ENCODE measurements at places on chromosomes 12 and 14.

DNA sequence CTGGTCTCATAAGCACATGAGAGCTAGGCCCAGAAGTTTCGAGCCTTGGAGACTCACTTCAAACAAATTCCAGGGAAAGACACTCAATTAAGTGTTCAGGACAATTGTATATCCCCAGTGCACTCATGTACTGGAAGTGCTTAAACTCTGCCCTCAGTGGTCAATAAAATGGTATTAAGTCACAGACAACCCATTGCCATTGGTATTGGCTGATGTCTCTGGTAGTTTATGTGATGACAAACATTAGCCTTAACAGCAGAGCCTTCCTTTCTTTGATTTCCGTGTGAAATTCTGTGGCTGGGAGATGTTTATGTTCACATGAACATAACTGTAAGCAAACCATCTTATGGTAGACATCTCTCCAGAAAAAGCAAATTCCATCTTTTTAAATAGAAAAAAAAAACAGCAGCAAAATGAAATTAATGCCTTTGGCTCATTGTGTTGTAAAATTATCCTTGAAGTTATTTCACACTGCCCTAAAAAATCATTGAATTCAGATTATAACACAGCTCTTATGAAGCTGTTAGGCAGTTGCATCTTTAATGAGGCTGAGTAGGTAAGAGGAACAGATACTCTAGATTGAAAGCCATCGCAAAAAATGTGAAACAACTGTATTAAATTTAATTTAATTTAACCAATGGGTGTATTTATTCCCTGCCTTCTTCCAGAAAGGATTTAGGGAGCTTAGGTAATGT is 216.2 kb upstream of the PLEKHG7 start:
- DNase-seq = no peak

DNA sequence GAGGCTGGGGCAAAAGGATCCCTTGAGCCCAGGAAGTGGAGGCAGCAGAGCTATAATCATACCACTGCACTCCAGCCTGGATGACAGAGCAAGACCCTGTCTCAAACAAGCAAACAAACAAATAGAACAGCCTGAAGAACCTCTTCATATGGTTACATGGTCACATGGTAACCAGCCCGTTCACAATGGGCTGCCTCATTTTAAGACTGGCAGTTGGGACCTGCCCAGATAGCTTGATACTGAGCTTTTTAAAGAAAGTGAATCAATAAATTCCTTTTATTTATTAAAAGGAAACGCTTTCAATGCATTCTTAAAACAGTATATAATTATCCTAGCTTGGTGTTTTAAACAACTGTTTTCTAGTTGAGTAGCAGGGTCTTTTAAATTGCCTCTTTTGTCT is 10.5 kb downstream of the MLXIP start:
- DNase-seq = no peak

DNA sequence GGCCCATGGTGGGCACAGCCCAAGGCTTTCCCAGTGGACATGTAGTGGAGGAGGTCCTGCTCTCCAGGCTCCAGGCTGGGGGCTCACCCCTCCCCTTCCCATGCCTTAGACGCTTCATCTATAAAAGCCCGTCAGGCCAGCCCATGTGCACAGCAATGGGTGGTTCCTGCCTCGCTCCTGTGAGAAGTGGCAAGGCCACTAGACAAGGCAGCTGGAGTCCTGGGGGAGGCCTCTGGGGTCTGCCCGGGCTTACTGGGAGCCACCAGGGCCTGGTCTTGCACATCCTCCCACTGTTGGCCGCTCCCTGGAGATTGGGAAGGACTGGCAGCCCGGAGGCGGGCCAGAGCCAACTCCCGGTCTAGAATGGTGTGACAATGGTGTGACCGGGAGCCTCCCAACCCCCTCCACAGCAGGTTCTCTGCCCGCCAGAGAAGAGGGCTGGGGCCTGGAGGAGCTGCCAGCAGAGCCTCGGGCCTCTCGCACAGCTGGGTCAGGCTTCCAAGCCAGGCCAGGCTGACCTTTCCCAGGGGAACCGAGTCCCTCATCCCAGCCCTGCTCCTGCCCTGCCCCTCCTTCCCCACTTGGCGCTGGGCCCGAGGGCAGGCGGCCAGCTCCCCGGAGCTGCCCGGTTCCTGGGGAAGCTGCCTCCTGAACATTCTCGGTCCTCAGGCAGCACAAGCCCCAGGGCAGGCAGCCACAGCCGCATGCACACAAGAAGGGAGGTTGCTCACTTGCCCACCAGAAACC is 97.9 kb downstream of the RFLNA start:
- DNase-seq = peak; percentile 63

GRCh38 chr14:32534145-32534544 is 205.0 kb downstream of the AKAP6 start:
- DNase-seq = no peak

DNA sequence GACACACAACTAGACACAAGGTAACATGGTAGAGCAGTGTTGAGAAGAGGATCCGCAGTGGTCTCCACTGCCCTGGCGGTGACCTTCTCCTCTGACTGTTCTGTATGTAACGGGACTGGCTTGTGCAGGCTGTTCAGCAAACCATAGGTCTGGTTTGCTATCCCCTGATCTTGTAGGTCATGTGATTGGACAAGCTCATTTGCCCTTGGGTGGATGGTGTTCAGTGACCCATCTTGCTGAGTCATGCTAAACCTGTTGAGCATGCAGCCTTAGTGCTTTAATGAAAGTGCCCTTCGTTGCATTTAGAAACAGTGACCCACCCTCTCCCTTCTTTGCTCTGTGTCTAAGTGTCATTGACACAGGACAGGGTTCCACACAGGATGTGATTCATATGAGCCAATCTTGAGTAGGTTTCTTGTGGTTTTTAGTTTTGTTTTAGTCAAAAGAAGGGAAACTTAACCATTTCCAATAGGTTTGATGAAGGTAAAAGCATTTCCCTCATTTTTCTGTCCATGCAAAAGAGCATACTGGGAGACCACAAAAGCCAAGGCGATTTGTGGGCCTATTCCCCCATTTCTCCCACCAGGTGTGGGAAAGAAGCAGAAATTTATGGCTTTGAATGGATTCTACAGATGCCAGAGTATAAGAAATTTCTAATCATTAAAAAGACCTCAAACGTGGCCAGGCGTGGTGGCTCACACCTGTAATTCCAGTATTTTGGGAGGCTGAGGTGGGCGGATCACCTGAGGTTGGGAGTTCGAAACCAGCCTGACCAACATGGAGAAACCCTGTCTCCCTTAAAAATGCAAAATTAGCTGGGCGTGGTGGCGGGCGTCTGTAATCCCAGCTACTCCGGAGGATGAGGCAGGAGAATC is 32.6 kb upstream of the HIF1A start:
- DNase-seq = peak; percentile 83

- DNase-seq = no peak
Observed at GRCh38 chr12:77108707-77109106, 43.3 kb upstream of the E2F7 start.

DNA sequence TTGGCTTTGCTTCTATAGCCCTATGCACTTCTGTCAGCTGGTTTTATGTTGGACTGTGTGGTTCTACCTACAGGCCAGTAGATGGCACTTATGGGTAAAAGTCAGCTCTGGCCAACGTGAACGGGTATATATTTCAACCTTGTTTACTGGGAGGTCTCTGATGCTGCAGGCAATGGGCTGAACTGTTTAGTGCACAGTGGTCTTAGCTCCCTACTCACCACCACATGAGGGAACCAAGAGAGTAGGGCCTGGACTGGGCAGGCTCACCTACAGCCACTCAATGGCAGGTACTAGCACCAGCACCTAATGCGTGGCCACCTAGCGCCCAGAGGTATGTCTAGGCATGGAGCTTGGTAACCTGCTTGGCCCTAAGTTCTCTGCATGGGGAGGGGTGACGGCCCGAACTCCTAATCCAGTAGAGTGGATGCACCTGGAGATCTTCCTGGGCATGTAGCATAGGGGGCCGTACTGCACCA is 481.8 kb downstream of the TMEM117 start:
- peak; percentile 27 for DNase-seq

GRCh38 chr14:99175331-99176155 is 96.5 kb downstream of the BCL11B start:
- DNase-seq = no peak

DNA sequence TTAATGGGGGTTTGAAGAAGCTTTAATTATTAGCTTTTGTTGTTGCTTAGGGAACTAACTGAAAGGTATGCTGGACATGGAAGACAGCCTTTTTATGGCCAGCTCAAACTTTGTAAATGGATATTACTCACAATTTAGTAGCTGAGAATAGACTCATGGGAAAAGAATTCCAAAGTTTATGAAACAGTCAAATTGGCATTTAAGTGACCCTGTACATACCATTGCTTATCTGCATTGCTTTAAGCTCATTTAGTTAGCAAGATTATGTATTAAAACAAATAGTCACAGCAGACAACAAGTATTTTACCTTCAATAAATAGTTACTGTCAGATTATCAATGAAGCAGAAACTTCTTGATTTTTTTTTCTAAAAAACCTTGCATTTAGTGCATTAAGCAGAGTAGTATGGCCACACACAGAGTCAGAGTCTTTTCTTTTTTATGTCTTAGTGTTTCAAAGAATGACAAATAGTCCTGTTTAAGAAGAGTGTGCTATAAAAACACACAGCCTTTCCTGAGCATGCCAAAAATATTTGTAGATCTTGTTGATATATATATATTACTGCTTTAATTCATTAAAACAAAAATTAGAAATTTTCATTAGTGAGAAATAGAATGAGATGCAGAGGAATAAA is 102.2 kb downstream of the TTC6 start:
- peak; percentile 79 for DNase-seq

- no peak for DNase-seq
Observed at GRCh38 chr12:44405297-44405696, 470.8 kb downstream of the NELL2 start.

GRCh38 chr14:60002819-60003492 is 83.0 kb downstream of the LRRC9 start:
- DNase-seq = no peak

DNA sequence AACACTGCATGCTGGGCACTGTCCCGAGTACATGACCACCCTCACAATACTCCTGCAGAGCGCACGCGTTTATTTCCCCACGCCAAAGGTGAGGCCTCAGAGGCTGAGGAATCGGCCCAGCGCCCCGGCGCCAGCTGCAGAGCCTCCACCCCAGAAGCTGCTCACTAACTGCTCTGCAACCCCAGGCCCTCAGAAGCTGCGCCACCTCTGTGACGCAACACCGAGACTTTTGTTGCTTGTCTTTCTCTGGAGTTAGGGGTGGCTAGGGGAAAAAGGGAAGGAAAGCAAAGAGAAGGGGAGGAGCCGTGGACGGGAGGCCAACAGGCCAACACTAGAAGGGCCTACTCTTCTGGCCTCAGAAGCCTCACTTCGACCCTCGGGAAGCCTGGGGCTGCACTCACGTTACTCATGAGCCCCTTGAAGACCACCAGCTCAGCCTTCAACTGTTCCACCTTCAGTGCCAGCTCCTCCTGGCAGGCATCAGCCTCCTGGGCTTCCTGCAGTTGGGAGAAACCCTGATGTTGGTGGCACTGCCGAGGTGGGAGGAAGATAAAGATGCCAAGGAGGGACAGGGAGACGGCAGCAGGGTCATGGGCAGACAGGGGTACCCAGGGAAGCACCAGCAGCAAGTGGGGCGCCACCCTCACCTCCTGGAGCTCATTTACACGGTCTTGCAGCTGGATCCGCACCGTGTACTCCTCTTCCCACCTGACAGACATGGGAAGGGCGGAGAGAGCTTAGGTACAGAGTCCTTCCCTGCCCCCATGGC is 5.4 kb downstream of the IFFO1 start:
- no peak for DNase-seq

Data from choroid plexus epithelial cell (primary cell).